RWPE1 (cell line): ENCODE measurements at places on chromosomes 2 and 18.

- DNase-seq = no peak
Measured at GRCh38 chr2:151837926-151838325, 9.7 kb upstream of the ARL5A start.

GRCh38 chr2:168350380-168350779, 103.0 kb upstream of the STK39 start:
- no peak for DNase-seq

DNA sequence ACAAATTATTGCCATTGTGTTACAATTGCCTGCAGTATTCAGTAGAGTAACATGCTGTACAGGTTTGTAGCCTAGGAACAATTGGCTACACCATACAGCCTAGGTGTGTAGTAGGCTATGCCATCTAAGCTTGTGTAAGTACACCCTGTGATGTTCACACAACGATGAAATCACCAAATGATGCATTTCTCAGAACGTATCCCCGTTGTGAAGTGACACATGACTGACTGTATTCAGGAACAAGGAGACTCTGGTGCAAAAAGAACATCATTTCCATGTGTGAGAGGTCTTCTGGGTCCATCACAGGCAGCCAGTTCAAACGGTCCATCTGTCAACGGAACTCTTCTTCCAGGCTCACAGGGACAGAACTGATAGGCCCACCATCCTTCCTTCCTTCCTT, 263.7 kb downstream of the ANAPC1 start:
- no peak for DNase-seq

DNA sequence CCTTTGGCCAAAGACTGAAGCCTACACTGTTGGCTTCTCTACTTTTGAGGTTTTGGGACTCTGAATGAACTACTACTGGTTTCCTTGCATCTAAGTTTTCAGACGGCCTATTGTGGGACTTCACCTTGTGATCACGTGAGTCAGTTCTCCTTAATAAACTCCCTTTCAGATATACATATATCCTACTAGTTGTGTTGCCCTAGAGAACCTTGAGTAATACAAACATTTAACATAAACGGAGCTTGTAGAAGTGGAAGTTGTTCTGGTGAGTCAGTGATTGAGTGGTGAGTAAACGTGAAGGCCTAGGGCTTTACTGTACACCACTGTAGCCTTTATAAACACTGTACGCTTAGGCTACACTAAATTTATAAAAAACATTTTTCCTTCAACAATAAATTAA, 107.2 kb upstream of the CDH2 start:
- peak; percentile 10 for DNase-seq

- DNase-seq = no peak
Measured at GRCh38 chr18:61833978-61834377, 58.8 kb downstream of the RNF152 start.

- no peak for DNase-seq
Measured at GRCh38 chr2:122168799-122169198, 413.3 kb downstream of the TSN start.

DNA sequence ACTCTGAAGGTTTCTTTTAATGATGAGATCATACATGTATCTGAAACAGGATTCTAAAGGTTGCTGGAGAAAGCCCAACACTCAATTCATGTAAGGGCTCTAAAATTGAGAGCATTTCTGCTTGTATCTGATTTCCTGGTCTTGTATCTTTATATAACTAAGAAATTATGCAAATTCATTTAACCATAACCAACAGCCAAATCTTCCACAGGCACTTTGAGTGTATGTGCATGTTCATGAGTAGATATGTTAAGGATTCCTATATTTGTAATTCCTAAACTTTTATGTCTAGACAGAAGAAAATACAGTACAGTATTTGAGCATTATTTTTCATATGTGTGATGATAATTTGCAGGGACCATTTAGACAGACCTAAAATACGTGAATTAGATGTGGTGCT, 20.4 kb upstream of the PELI1 start:
- no peak for DNase-seq

- no peak for DNase-seq
Measured at GRCh38 chr2:41926614-41927580, 120.9 kb upstream of the PKDCC start.

GRCh38 chr2:28583899-28584553, 88.2 kb downstream of the PLB1 start:
- DNase-seq = peak; percentile 98

DNA sequence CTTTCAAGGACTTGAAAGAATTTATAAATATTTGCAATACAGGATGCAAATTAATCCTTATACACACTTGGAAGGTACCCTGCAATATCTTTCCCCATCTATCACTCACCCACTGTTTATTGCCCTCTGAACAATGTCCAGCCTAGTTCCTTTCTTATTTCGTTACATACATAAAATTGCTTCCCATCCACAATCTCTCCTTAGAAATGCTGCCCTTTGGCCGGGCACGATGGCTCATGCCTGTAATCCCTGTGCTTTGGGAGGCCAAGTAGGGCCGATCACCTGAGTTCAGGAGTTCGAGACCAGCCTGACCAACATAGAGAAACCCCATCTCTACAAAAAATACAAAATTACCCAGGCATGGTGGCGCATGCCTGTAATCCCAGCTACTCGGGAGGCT, 41.2 kb upstream of the ATP8B1 start:
- no peak for DNase-seq

DNA sequence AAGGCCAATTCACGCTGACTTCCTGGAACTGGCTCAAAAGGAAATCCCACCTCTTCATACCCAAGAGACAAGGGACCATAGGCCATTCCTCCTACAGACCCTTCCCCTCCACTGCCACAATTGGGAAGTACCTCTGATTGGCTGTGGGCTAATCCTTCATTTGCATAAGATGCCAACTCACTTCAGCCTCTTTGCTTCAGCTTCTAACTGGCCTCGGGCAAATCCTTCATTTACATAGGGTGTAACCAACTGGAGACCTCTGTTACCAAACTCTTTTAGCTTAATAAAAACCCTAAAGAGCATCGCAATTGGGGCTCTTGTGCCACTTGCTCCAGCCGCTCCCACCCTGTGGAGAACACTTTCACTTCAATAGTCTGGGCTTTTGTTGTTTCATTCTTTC, 38.2 kb downstream of the MC2R start:
- no peak for DNase-seq

GRCh38 chr18:32167980-32168730, 21.7 kb upstream of the MEP1B start:
- DNase-seq = no peak

- no peak for DNase-seq
Measured at GRCh38 chr2:196884368-196884767, 42.1 kb downstream of the PGAP1 start.

GRCh38 chr2:70321370-70321769, 19.5 kb upstream of the FAM136A start:
- no peak for DNase-seq
